ENCODE measurements at places on chromosomes 11 and 22. TPM values are rescaled to one million over a fixed set of nuclear protein-coding genes. Genes with fewer than 3 reads are reported as not detected.

The FGF19 gene
- not detected for total RNA-seq

The C11orf52 gene
- total RNA-seq, result 5.9 TPM

The OR51B2 gene
- not detected for total RNA-seq

The TREH gene
- total RNA-seq, result not detected

The APOBEC3A gene
- not detected for total RNA-seq

The ALKBH8 gene
- total RNA-seq, result 4.6 TPM

The OR8A1 gene
- not detected for total RNA-seq

The KRTAP5-8 gene
- not detected for total RNA-seq

The TEX54 gene
- not detected for total RNA-seq

The KIF18A gene
- total RNA-seq, result 4.6 TPM

The UCP2 gene
- 39.6 TPM for total RNA-seq

The TIGD3 gene
- not detected for total RNA-seq

The KRTAP5-9 gene
- total RNA-seq, result not detected

The HOATZ gene
- total RNA-seq, result not detected

The OR56A1 gene
- total RNA-seq, result not detected

The RTL10 gene
- total RNA-seq, result 23.2 TPM

The OR52N4 gene
- total RNA-seq, result not detected

The C11orf16 gene
- total RNA-seq, result not detected

The LRRC4C gene
- total RNA-seq, result not detected

The ACRV1 gene
- total RNA-seq, result not detected

The SPDYC gene
- total RNA-seq, result not detected

The DSCAML1 gene
- 0.05 TPM for total RNA-seq

The TUBA8 gene
- not detected for total RNA-seq

The GAL gene
- 8.5 TPM for total RNA-seq

The PAK1 gene
- total RNA-seq, result 38.6 TPM

The OR51B5 gene
- total RNA-seq, result not detected

The FADS3 gene
- 18.3 TPM for total RNA-seq

The PRRG4 gene
- 25.5 TPM for total RNA-seq

The TRIM29 gene
- total RNA-seq, result 489 TPM

The DEUP1 gene
- total RNA-seq, result not detected

The IFITM10 gene
- 3.3 TPM for total RNA-seq

The OR52I1 gene
- total RNA-seq, result not detected

The OR4C45 gene
- not detected for total RNA-seq

The MMP8 gene
- not detected for total RNA-seq

The KCNE3 gene
- not detected for total RNA-seq

The STX3 gene
- total RNA-seq, result 17.8 TPM

The CRYBB2 gene
- not detected for total RNA-seq

The APOL4 gene
- total RNA-seq, result 0.65 TPM

The SLC22A6 gene
- not detected for total RNA-seq
